ENCODE measurements at places on chromosomes 2 and 18.

DNA sequence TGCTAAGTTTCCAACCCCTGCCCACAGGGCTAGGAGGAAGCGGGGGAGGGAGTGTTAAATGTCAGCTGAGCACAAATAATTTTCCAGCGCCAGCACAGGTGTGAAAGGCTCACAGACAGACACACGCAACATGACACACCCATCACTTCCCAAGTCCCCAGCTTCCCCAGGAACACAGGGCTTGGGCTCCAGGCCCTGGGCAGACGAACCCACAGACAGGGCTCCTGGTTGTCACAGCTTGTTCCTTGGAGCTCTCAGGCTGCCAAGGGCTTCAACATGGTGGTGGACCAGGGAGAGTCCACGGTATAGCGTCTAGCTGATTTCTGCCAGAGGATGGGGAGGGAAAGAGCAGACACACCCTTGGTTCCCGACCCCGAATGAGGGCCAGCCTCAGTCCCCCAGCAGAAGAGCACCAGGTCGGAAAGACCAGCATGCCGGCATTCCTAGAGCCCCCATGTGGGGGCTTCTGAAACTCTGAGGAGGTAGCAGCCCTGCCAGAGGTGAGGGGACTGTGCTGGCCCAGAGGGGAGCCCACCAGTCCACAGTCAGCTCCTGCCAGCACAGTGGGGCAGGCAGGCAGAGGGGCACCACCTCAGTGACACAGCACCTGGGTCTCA is 1.9 kb downstream of the DUSP2 start:
- no peak for DNase-seq

GRCh38 chr2:101151146-101151858 is at the start of gene TBC1D8:
TBC1D8 (minus strand) TSS chr2:101151382; CDS start chr2:101151253, 129 bp downstream.
- peak; percentile 68 for DNase-seq

- no peak for DNase-seq
Observed at GRCh38 chr18:32418148-32418547, 52.5 kb downstream of the GAREM1 start.

- no peak for DNase-seq
Observed at GRCh38 chr2:95179451-95179850, 13.8 kb downstream of the ZNF2 start.

- no peak for DNase-seq
Observed at GRCh38 chr2:171673905-171674304, 13.4 kb upstream of the DYNC1I2 start.

GRCh38 chr2:186590350-186590758 is 498 bp downstream of the ITGAV start:
- no peak for DNase-seq

DNA sequence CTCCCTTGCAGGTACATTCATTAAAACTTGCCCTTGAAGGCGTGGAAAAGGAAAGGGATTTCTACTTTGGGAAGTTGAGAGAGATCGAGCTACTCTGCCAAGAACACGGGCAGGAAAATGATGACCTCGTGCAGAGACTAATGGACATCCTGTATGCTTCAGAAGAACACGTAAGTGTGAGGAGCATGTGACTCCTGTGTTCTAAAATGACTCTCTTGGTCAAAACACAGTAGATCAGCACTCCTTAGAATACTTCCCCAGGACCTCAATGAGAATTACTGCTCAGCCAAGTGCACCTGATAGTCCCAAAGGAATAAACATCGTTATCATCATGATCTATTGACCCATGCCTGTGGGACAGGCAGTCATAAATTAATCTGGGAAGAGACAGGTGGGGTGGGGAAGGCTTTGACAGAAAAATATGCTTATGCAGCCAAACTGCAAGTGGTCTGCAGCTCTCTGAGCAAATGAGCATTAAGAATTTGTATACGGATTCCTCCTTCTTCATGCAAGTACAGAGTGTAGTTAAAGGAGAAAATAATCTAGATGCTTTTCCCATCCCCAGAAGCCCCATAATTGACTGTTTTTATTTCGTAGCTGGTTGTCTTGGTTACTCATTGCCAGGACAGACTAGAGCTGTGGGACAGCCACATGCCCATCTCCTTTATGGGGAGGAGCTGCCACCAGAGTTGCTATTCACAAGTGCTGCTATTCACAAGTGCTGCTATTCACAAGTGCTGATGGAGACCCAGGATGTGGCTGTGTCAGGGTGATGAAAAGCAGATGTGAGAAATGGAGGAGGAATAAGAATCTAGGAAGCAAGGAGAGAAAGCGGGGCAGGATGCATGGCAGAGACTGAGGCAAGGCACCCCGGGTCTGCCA is 91.0 kb downstream of the MAPRE2 start:
- DNase-seq, result no peak

DNA sequence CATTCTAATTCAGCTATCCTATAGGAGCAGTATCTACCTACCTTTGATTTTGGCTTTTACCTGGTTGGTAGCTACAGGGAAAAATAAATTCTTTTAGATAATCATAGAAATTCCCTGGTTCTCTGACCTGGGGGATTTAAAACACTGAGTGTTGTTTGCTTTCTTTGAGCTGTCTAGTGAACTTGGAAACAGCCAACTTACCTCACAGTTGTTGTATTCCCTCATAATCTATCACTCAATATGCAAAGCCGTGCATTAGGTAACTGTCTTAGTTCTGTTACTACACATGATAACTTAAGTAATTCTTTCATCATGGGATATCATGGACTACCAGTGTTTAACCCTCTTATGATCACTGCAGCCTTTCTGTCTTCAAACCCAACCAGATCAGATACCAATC is 127.8 kb downstream of the TTC27 start:
- DNase-seq, result no peak

- DNase-seq, result no peak
Observed at GRCh38 chr2:44016282-44016681, 20.5 kb upstream of the LRPPRC start.

- no peak for DNase-seq
Observed at GRCh38 chr2:205747829-205748386, 65.6 kb downstream of the NRP2 start.

DNA sequence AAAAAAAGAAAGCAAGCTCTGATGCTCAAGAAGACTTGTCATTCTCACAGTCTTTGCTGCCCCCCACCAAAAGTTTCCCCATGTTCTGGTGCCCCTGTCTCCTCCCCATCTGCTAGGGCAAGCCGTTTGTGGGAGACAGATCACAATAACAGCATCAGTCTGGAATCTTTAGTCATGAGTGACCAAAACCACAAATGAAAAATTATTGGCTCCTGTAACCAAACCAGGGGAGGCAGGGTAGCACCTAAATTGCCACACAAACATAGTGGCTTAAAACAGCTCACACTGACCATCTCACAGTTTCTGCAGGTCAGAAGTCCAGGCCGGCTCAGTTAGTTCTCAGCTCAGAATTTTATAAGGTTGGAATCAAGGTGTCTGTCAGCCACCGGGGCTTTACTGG is 9.1 kb upstream of the B3GNT7 start:
- no peak for DNase-seq

DNA sequence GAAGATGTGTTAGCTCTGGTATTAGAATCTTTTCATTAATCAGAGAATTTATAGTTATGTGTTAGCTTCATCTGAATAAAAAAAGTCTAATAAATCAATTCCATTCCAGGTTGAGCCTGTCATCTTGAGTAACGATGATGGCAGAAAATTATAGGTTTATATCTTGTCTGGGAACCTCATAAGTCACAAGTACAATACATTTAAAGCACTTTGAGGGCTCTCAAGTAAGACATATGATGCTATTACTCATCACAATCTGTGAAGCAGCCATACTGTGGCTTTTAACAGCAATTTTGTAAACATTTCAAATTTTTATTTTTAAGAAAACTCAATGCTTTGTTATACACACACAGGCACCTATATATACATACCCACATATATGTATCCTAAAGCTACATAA is 484.1 kb upstream of the VRK2 start:
- DNase-seq, result peak; percentile 49

Measured in NCI-H187 (cell line).